ENCODE measurements at places on chromosomes 3 and 15. TPM values are rescaled to one million over a fixed set of nuclear protein-coding genes. Genes with fewer than 3 reads are reported as not detected.

IQCF2 gene
- total RNA-seq, result not detected

DNA sequence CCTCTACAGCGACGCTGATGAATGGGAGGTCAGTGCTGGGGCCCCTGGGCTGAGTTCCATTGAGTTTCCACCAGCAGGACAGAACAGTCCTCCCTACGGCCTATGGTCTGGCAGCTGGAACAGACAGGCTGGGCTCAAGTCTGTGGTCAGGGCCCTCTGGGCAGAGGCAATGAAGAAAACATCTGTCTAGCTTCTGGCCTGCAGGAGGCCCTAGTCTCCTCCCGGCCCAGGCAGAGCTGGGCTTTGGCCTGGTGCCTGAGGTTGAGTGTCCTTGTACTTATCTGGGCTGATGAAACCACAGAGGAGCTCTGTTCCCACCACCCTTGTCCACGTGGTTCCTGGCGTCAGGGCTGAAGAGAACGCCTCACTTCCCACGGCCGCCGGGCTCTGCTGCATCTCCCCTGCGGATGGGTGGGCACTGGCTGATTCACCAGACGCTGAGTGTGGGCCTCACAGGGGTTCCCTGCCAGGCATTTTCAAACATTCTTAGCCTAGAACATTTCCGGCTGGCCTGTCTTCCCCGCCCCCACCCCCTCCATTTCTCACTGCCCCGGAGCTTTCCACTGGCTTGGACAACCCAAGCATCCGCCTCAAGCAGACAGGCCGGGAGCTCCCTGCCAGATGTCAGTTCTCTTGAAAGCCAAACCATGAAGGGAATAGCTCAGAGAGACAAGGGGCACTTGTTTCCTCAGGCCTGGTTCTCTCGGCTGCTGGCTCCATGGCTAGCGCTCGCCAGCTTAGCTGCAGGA, 20.3 kb downstream of the PPCDC start:
- DNase-seq, result peak; percentile 100

- DNase-seq, result no peak
Measured at GRCh38 chr15:66014635-66015182, 145.4 kb downstream of the RAB11A start.

GOLGA8K gene
- total RNA-seq, result 0.47 TPM

DNA sequence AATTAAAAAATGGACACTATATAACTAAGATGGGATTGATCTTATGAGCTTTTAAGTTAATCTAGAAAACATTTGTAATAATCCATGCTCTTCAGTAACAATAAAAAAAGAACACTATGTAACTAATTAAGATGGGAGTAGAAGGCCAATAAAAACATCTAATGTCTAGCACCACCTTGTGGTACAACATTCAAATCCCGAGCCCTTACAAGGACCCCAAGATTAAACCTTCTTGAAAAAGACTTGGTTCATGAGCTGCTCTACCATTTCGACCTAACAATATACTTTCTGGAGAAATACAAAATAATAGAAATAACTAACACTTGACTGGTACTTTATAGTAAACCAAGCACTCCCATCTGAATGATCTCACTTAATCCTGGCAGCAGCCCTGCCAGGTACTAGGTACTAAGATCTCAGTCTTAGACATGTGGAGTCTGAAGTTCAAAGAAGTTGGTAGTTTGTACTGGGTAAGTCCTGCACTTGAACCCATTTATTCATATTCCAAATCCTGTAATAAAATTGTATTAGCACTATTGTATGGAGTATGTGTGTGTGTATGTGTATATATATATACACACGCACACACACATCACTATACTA, 21.8 kb downstream of the METTL6 start:
- DNase-seq, result peak; percentile 57

- peak; percentile 51 for DNase-seq
Measured at GRCh38 chr3:177680472-177680821, 483.2 kb upstream of the TBL1XR1 start.

- DNase-seq, result no peak
Measured at GRCh38 chr3:128366136-128366535, 100.6 kb downstream of the DNAJB8 start.

DNA sequence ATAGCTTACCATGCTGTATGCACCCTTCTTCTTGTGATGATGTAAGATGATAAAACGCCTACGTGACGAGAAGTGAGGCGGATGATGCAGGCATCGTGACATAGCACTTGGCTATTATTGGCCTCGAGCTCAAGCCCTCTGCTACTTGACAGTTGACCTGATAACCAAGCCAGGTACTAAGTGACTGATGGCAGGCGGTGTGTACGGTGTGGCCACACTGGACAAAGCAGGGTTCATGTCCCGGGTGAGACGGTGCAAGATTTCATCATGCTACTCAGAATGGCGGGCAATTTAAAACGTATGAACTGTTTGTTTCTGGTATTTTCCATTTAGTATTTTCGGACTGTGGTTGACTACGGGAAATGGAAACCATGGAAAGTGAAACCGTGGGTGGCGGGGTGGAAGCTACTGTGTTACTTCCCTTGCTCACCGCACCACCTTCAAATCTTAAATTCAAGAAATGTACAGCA, 57.7 kb downstream of the SLC12A8 start:
- no peak for DNase-seq

SLC27A2 gene
- not detected for total RNA-seq

SPESP1 gene
- not detected for total RNA-seq

- no peak for DNase-seq
Measured at GRCh38 chr3:51933471-51934138, 8.1 kb downstream of the RRP9 start.

DNA sequence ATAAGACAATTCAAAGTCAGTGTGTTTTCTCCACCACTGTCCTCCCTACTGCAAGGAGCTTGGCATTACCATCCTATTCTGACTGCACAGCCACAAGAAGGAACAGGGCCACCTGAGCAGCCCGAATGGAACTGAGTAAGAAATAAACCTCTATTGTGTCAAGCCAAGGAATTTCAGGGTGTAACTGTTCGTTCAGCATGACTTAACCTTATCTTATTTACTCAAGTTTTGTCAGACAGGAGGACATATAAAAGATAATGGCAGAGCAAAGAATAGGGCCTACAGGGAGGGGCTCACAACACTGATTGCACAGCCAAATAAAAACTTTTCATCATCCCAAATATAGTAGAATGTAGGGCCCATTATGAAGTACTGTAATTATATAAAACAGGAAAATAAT, 236.1 kb downstream of the NEK10 start:
- no peak for DNase-seq

MME gene
- total RNA-seq, result 186 TPM

- DNase-seq, result no peak
Measured at GRCh38 chr3:48423241-48423882, 6.5 kb downstream of the PLXNB1 start.

DNA sequence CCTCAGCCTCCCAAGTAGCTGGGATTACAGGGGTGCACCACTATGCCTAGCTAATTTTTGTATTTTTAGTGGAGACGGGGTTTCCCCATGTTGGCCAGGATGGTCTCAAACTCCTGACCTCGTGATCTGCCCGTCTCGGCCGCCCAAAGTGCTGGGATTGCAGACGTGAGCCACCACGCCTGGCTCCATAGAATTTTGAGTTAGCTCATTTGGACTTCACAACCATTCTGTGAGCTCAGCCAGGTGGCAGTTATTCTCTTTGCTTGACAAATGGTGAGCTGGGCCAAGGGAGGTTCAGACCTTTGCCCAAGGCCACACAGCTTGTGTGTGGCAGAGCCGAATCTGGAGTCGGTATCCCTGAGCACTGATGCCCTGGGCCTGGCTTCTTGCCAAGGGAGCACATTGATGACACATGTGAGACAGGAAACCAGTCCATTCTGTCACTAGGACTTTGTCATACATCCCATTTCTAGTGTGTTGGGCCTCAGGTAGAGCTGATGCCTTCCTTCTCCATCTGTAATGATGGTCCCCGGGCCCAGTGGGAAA, 17.6 kb downstream of the PODXL2 start:
- DNase-seq, result no peak

DNA sequence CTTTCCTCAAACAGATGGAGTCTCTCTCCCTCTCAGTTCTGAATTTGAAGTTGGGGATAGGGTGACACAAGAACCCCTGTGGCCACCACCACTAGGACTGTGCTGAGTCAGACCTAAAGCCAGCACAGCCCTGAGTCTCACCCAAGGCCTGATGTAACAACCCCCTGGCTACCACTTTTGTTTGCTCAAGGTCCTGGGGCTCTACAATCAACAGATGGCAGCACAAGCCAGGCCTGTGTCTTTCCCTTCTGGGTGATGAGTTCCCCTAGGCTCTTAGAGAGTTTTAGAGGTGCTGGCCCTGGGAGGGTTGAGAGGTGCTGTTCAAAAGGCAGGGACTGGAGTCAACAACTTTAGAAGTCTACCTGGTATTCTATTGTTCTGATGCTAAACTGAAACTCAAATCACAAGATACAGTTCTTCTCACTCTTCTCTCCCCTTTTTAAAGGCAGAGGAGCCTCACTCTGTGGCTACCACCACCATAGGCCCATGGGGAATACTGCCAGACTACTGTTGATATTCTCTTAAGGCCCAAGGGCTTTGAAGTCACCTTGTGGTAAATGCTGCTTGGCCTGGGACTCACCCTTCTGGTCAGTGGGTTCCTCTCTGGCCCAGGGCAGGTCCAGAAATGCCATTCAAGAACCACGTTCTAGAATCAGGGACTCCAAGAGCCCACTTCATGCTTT, 6.5 kb downstream of the OR5K4 start:
- peak; percentile 60 for DNase-seq

DNA sequence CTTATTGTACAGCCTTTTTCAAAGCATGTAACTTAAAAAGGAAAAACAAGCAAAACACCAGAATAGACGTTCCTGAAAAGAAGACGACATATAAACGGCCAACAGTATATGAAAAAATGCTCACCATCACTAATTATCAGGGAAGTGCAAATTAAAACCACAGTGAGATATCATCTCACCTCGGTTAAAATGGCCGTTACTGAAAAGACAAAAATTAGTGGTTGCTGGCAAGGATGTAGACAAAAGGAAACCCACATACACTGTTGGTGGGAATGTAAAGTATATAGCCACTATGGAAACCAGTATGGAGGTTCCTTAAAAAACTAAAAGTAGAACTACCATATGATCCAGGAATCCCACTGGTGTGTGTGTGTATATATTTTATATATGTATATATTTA, 64.5 kb upstream of the MLF1 start:
- no peak for DNase-seq

GRCh38 chr15:69435985-69436384, 16.6 kb upstream of the RPLP1 start:
- no peak for DNase-seq

DNA sequence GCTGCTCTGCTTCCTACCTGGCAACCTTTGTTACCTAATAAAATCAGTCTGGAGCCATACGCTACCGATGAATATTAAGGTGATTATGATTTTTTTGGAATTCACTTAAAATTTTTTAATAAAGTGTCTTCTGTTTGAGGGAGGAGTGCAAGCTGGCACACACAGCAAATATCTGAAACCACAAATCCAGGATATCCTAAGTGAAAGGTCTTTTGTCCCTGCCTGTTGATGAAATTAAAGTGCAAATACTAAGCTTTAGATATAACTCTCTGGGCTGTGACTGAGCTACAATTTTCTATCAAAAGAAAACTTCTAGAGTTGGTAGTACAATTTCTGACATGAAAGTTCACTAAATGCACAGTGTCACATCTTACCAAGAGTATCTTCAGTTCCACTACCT, 23.7 kb downstream of the HACD2 start:
- DNase-seq, result no peak

DNA sequence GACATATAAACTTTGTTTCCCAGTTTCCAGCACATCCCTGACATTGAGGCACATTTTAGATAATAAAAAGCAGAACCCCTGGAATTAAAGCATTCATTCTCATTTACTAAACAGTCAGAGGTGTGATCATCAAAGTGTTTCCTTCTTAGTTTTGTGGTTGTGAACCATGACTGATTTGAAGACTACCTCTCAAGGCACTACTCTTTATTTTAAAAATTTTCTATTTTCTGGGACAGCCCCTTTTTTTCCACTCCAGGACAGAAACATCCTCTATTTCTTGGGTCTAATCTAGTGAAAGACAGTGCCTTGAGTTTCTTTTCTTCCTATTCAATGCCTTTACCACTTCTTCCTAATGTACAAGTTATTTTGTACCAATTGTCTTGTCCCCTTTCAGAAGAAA, 5.2 kb downstream of the SST start:
- no peak for DNase-seq

LRRC34 gene
- not detected for total RNA-seq

GRCh38 chr15:67828278-67828968, 3.1 kb downstream of the SKOR1 start:
- no peak for DNase-seq

DNA sequence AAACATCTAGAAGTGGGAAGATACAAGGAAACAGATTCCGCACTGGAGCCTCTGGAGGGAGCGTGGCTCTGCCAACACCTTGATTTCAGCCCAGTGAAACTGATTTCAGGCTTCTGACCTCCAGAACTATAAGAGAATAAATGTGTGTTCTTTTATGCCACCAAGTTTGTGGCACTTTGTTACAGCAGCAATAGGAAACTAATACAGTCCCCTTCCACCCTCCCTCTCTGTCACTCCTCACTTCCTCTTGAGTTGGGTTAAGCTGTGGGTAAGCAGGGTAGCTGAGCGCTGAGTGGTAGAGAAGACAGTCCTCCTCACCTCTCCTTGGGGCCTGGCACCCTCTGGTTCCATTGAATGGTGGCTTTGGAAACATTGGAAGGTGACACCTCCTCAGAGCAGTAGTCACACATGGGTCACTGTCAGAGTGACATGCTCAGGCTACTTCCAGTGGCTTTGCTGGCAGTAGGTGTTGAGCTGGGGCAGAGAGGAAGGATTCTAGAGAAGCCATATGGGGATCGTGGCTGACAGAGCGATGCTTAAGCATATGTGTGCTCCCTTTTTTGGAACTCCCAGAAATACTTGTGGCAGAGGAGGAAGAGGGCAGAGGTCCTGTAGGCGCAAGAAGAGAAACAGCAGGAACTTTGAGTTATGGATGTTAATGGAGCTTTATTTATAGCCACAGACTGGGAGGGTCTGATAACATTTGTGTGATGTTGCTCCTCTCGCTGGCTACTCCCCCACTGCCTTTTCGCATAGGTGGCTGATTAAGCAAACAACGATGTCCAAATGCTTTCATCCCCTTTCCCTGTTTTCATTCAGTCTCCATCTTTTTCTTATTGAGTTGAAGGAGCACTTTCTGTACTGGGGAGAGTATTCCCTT, 14.8 kb upstream of the HCN4 start:
- no peak for DNase-seq

- DNase-seq, result peak; percentile 47
Measured at GRCh38 chr3:100629421-100630127, 20.2 kb downstream of the ADGRG7 start.

DNA sequence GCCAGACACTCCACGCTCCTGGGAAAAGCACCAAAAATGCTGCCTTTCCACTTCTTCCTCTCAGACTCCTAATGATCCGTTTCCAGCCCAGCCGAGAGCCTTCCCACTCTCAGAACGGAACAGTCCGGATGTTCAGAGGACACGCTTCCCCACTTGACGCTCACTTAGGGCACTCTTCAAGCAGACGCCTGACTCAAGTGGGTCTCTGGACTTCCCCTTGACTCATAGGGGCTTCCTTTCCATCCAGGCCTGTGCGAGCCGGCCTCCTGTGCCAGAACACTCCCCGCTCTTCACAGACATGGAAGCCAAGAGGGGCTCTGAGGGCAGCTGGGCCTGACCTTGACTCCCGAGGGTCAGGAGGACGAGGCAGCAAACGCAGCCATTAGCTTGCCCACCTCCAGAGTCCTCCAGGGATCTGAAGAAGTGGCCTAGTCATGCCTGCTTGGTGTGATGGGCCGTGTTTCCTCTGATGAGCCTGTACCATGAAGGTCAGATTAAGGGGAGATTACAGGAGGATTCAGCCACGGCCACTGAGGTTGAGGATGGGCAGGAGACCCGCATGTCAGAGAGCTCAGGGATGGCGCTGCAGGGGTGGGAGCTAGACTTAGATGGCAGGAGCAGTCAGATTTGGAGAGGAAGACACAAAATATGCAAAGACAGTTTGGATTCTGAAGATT, 114.7 kb upstream of the TLE3 start:
- no peak for DNase-seq

Measured in HT1080 (cell line).